Activated CD4-positive, CD25-positive, alpha-beta regulatory T cell (primary cell): ENCODE measurements at places on chromosomes 16 and 17.

DNA sequence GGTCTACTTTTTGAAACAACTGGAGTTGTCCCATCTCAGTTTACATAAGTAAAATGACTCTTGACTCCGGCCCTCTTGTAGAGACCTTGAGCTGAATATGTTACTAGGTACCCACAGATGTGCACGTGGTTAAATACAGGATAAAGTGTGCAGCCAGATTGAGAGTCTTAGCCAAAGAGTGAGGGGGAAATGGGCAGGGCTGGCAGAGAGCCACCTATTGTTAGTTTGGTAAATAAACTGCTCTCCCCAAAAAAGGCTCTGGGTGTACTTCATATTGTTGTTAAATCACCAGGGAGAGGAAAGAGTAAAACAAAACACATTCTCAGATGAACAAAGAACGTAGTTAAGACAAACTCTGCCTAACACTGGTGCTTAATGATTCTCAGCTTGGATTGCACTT is 20.3 kb downstream of the G6PC1 start:
- no peak for DNase-seq

GRCh38 chr16:71626858-71627213 is 852 bp downstream of the MARVELD3 start:
- DNase-seq = no peak

DNA sequence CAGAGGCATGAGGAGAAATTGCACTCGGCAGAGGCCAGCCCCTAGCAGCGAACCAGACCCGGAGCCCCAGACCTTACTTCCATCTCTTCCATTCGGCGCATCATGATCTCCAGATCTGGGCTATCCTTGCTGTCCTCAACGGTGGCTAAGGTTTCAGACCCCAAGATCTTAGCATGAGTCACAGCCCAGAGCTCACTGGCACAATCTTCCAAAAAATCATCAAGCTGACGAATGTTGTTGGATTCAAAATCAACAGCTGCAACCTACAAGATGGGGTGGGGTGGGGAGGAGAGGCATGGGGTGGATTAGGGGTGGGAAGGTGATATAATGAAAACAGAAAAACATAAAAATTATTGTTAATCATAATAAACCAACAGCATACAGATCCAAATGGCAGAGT is 39.7 kb upstream of the PITPNM3 start:
- DNase-seq = no peak

DNA sequence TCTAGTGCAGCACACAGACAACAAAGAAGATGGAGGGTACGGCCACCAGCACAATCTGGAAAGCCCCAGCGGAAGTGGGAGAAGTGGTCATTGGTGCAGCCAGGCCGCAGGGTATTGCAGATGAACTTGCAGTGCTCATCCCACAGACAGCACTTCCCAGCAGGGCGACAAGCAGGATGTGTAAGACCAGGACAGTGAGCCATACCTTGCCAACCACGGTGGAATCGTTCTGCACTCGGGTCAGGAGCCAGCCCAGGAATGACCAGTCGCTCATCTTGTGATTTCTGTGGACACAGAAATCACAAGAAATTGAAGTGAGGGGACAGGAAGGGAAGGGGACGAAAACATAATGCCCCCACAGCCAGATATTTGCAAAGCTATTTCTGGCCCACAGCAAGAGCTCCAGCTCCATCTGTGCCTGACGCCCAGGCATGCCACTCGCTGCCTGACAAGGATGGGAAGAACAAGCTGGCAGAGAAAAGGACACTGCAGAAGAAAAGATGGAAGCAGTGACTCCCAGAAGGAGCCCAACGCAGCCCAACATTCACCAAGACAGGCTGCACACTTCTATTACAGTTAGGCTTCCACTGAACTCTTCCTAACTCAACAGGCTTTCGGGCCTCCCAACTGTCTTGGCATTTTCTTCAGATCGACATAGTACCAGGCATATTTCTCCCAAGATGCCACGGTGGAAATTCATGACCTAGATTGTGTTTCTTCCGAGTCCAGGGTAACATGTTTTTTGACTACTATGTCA is 17.5 kb upstream of the MYO18A start:
- no peak for DNase-seq

DNA sequence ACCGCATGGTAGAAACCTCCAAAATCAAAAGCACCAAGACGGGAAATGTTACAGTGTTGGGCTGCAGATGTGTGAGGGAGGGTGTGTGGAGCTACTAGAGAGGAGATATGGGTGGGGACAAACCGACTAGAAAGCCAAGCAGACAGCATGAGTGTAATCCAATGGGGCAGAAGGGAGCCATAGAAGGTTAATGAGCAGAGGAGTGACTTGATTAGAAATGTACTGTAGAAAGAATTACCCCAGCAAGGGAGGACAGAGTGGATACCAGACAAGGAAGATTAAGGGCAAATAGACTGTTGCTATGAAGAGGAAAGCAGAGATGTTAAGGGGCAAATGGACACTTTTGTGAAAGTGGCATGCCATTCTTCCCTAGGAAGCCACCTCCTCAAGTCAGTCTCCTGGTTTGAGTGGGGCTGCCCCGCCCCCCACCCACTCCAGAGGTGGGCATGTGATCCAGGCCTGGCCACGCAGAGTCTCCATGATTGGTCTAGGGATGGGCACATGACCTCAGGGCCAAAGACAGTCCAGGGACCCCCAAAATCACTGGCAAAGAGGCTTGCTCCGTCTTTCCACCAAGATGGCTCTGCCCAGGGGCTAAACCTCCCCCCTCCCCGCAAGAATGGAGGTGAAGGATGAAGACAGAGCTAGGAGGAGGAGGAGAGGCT is 4.3 kb downstream of the COTL1 start:
- no peak for DNase-seq

GRCh38 chr16:11640987-11641817 is 27.1 kb upstream of the SNN start:
- no peak for DNase-seq

GRCh38 chr17:180381-181244 is 837 bp downstream of the DOC2B start:
- DNase-seq = no peak

GRCh38 chr17:17387017-17387497 is 83.9 kb downstream of the NT5M start:
- no peak for DNase-seq

GRCh38 chr16:67860589-67861398 is 12.1 kb upstream of the EDC4 start:
- no peak for DNase-seq

- DNase-seq = no peak
Observed at GRCh38 chr17:56910509-56911235, 3.2 kb downstream of the TRIM25 start.

DNA sequence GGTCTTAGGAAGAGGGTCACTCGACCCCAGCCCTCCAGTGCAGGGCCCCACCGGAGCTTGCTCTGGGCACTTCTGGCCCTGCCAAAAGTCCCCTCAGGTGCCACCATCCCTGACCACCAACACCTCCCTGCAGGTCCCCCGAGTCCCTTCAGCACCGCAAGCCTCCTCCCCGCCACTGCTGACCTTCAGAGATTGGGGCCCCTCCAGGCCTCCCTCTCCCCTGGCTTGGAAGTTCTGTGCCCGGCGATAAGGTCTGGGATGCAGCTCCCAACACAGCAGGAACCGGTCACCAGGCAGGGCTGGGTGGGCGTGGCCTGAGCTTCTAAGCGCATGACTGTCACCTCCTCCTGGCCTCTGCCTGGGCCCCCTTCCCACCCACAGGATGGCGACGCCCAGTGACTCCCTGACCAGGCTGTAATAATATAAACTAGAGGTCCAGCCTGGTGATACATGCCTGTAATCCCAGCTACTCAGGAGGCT is 11.2 kb downstream of the PIEZO1 start:
- no peak for DNase-seq

DNA sequence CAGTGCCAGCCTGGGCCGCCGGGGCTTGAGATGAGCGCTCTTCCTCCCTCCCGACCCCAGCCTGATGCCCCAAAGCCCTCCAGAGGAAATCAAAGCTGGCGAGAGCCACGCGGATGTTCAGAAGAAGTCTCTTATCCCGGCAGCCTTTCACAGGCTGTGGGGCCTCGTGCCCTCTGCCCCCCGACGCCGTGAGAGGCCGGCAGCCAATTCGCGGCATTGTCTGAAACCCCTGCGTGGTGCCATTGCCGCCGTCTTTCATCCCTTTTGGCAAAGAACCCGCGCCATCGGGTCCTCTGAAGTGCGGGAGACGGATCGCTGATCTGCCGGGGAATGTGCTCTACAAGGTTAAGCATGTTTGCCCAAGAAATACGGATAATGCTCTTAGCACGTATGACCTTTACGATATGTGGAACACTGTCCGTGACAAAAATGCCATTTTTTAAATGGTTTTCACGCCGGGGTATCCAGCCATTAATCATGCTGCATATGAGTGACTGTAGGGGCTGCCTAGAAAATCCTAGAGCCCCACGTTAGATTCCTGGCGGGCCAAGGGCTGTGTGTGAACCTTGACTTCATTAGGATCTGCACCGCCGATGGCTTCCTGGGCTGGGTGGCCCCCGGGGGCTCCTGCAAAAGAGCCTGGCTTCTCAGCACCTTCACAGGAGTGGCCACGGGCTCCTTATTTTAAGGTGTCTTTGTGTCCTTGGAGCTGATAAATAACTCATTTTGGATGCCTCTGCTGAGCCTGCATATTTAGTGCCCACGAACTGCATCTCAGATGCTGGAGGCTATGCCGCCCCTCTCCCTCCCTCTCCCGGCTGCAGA is 165.1 kb upstream of the TNRC6C start:
- DNase-seq = no peak

- DNase-seq = no peak
Observed at GRCh38 chr16:12679660-12680272, 123.9 kb downstream of the CPPED1 start.

- DNase-seq = no peak
Observed at GRCh38 chr16:29686740-29687332, 7.9 kb downstream of the QPRT start.

- no peak for DNase-seq
Observed at GRCh38 chr16:68902003-68902968, 59.0 kb downstream of the TANGO6 start.

DNA sequence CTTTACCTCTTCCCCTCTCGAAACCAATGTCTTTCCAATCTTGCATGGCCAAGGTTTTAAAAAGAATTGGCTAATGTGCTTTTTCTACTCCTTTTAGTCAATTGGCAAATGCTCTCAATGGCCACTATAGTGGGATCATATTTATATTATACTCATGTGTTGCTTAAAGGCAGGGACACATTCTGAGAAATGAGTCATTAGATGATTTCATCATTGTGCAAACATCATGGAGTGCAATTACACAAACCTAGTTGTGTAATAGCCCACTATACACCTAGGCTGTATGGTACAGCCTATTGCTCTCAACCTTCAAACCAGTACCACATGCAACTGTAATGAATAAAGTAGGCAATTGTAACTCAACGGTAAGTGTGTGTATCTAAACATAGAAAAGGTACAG is 180.9 kb downstream of the HS3ST3A1 start:
- no peak for DNase-seq

DNA sequence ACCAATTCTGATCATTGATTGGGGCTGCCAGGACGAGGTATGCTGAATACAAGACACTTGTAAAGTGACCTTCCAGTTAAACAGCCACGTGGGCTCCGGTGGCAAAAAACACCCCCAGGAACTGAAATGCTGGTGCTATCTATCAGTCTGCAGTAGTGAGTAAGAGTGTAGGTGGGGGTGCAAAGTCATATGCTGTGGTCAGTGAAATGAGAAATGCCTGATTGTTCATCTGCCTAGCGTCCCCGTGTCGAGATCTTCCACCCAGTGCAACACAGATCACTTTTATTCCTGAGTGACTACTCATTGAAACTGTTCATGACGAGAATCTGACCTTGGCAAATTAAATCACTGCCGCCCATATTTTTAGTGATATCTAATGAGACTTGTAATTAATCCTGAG is 806.5 kb upstream of the GOT2 start:
- DNase-seq = no peak

DNA sequence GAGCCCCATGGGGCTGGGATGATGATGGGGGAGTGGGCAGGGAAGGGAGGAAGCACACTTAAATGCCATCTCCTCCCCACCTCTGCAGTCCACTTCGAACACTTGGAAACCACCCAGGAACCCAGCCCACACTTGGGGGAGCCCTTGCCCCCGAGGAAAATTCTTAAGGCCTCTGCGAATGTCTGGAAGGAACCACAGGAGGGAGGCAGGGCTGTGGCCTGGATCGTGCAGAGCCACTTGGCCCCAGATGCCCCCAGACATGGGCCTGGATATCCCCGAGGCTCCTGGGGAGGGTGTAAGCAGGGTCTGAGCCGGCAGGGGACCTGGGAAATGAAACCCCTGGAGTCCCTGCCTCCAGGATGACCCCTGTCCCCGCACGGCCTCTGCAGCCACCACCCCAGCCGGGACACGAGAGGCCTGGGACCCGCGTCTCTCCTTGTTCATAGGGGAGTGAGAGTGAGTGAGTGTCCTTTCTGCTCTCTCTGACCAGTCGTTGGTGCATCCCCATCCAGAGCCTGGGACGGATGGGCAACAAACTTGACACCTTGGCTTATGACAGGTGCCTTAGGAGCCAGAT is 11.8 kb upstream of the MTSS2 start:
- DNase-seq = no peak

DNA sequence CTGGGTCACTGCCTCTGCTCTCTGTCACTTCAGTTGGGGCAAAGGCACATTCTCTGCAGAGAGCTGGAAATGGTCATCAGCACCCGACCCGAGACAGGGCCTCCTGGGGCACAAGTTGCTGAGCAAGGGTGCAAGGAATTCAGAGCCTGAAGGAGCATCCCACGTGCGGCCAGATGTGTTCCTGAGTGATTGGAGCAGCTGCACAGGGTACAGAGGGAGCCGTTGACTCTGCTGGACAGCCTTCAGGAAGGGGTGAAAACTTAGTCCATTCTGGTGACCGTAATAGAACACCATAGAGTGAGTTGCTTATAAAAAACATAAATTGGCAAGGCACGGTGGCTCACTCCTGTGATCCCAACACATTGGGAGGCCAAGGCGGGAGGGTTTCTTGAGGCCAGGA is 106.8 kb downstream of the CCDC182 start:
- DNase-seq = no peak

GRCh38 chr16:1565083-1565805 is 31.8 kb downstream of the TMEM204 start:
- no peak for DNase-seq

GRCh38 chr17:73292031-73292531 is 19.7 kb downstream of the CDC42EP4 start:
- no peak for DNase-seq

GRCh38 chr17:62805234-62805633 is 2.9 kb downstream of the MARCHF10 start:
- DNase-seq = no peak

GRCh38 chr16:14963281-14964173 is 11.3 kb upstream of the PDXDC1 start:
- DNase-seq = no peak

DNA sequence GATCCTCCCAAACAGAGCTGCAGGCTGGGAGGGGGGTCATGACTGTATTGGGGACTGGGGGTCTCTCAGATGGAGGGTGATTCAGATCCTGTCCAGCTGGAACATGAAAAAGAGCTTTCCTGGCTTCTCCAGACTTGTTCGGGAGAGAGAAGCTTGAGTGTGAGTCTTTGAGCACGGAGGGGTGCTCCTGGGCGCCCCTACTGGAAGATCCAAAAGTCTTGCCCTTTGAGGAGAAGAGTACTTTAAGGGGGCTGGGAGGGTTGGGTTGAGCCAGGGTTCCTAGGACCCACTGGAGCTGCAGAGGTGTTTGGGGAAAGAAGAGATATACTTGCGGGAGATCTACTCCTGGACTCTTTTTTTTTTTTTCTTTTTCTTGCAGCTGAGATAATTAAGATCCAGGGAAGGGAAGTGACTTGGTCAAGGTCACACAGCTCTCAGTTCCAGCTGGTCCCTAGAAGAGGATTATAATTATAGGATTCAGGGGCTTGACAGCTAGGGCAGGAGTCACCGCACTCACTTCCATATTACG is 8.4 kb downstream of the RARA start:
- no peak for DNase-seq

GRCh38 chr17:767076-767475 is 15.0 kb downstream of the GLOD4 start:
- DNase-seq = no peak

GRCh38 chr16:67252609-67253497 is 4.1 kb downstream of the SLC9A5 start:
- DNase-seq = no peak
